Activated CD4-positive, CD25-positive, alpha-beta regulatory T cell treated with anti-CD3 and anti-CD28 coated beads, Interleukin-2, amount 50 U/mL, for 16 hours (primary cell): ENCODE measurements at places on chromosomes 12 and 14.

- no peak for DNase-seq
These were observed 396.9 kb downstream of the TMTC2 start for GRCh38 chr12:83083616-83084015.

DNA sequence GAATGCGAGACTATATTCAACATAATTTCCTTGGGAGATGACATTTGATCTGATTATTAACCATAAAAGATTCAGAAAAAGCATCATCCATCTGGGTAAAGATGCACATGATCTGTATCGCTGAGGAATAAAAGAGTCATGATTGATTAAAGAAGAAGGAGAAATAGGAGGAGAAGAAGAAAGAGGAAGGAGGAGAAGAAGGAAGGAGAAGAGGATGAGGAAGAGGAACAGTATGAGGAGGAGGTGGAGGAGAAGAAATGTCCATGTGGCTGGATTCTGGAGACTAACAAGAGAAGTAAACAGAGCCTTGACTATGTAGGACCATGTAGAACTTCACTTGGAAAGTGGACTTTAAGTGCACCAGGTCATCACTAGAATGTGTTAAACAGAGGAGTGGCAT lies 947.4 kb downstream of the LRFN5 start:
- no peak for DNase-seq

DNA sequence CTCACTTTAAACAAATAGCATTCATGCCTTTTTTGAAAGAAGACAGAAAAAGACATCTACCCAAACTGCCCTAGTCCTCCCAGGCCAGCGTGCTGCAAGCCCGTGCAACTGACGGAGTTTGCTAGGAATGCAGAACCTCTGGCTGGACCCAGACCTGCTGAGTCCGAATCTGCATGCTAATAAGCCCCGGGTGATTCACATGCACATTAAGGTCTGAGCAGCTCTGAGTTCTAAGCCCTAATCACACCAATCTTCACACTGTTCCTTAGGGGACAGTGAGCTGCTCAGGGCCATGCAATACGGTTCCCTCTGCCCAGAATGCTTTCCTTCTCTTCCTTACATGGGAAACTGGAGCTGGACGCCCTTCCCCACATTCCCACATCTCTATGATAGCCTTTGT lies 25.2 kb downstream of the HAL start:
- DNase-seq: no peak

DNA sequence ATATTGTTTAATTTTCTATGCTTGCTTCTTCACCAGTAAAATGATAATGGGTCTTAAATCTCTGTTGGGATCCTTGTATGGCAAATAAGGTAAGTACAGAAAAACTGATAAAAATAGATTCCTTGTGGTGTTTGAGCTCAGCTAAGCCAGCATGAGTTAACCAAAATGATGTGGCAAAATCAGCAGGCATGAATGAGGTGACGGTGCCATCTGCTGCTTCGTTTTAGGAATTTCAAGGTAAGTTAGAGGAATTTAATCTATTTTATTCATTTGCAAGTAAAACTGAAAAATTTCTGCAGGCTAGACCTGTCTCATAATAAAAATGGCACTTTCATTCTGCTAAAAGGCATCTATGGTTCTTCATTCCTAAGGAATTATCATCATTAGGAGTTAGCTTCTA lies 10.0 kb upstream of the CLEC7A start:
- no peak for DNase-seq

DNA sequence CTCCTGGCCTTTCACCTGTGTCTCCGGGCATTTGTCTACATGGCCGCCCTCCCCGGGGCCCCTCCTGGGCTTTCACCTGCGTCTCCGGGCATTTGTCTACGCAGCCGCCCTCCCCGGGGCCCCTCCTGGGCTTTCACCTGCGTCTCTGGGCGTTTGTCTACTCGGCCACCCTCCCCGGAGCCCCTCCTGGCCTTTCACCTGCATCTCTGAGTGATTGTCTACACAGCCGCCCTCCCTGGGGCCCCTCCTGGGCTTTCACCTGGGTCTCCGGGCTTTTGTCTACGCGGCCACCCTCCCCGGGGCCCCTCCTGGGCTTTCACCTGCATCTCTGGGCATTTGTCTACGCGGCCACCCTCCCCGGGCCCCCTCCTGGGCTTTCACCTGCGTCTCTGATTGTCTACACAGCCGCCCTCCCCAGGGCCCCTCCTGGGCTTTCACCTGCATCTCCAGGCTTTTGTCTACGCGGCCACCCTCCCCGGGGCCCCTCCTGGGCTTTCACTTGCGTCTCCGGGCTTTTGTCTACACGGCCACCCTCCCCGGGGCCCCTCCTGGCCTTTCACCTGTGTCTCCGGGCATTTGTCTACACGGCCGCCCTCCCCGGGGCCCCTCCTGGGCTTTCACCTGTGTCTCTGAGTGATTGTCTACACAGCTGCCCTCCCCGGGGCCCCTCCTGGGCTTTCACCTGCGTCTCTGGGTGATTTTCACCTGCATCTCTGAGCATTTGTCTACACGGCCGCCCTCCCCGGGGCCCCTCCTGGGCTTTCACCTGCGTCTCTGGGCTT lies 68.0 kb upstream of the GALNT9 start:
- no peak for DNase-seq

- DNase-seq: no peak
These were observed 186.8 kb downstream of the TTC7B start for GRCh38 chr14:90629471-90629870.

- no peak for DNase-seq
These were observed 126.9 kb downstream of the PAPOLA start for GRCh38 chr14:96629082-96629481.

- DNase-seq: no peak
These were observed 122.1 kb upstream of the PARP11 start for GRCh38 chr12:3995306-3995705.

DNA sequence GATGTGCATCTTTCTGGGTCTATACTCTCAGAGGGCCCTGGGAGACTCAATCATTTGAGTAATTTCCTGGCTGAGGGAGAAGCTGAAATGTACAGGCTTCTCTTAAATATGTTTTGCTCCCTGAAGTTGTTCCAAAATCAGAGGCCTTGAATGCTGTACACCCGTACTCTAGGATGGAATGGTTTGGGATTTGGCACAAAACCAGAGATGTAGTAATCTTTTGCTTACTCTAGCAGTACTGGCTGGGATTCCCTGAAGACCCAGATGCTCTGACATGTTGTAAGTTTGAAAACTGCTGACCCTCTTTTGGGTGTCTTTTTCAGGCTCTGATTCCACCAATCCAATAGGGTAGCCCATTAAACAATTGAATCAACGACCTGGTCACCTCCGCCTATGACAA lies 10.4 kb downstream of the ACACB start:
- DNase-seq: no peak

DNA sequence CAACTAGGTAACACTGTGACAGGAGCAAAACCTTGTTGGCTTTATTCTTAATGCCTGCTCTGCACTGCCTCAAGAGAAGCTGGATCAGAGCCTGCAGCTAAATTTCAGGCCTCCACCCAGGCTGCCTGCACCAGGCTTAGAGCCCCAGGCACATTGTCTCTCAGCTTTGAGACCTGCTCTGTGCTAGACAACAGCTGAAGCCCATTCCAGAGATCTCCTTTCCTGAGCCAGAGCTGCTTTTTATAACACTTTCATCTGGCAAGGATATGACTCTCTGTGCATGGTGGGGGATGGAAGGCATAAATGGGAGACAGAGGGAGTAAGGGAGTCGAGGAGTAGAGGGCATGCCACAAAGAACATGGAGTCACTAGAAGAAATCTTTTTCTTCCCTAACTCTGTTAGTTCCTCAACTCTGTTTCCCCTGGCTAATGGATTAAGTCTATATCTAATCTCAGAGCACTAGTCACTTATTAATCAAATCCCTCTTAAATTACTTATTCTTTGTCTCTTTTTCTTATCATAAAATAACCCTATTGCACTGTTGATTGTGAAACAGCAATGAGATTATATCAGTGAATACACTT lies 27.1 kb upstream of the LUM start:
- DNase-seq: no peak

DNA sequence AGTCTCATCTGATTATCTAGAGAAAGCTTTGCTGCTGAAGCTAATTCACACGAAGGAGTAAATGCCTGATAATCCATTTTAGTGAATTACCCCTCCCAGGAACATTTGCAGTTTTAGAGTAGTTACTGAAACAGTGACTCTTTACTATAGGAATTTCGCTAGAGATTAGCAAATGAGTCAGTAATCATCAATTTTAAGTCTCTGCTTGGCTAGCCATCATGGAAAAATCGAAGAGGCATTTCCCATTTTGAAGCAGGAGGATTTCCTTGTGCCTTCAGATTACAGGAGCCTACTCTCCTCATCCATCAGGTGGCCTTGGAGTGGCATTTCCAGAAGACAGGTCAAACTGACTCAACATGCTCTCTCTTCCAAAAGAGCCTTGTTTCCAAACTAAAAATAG lies 154.5 kb downstream of the EGLN3 start:
- DNase-seq: no peak

DNA sequence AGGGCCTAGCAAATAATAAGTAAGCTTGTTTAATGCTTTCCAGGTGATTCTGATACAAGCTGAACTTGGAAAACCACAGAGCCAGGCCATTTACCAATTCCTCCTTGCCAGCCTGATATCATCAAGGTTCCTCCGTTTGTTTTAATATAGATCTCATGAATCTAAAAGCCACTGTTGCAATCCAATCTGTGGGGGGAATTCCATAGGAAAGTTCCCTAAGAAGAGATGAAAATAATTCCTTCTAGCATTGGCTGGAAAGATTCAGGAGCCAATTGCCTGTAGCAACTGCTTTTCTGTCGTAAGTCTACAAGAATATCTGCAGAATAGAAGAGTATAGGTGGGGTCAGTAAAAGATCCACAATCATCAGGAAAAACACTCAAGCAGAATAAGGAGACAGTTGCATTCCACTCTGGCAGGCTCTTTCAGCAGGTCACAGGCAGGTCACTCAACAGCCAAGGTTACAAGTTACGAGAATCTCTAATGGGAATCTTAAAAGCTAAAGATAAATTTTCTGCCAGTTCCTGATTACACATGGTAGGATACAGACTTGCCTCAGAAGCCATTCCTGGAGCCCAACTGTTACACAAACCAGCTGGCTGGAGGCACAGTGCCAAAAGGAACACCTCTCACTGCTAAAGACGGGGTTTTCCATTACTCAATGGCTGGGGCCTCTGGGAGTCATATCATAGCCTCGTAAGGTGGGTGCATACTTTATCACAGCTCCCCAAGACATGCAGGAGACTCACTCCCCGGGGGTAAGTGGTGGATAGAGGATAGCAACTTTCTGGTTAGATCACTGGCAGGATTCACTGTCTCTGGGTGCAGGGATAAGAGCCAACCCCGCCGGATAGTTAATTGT lies 43.6 kb downstream of the FGD6 start:
- no peak for DNase-seq

DNA sequence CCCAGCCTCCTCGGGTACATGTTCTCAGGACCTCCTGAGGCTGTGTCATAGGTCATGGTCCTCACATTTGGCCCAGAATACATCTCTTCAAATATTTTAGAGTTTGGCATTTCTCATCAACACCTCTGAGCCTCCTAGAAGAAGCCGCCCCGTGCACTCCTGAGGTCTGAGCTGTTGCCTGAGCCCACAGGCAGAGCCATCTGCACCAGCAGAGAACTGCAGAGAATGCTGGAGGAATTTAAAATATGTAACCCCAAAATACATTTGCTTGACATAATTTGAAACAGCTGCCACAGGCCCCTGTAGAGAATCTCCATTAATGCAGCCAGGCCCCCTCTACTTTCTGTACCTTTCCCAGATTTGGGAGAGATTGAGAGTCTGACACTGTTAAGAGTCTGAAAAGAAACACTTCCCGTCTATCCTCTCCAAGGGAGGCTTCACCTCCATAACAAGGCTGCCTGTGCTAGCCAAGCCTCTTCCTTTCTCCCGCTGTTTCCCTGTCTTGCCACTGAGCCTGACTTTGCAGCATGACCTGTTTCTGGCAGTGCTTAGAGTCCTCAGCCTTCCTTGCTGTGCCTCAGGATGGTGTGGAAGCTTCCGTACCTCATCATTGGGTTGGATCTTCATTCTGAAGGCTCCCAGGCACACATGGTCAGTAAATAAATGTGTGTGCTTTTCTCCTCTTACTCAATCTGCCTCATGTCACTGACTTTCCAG lies 95.4 kb upstream of the SFSWAP start:
- DNase-seq: no peak

DNA sequence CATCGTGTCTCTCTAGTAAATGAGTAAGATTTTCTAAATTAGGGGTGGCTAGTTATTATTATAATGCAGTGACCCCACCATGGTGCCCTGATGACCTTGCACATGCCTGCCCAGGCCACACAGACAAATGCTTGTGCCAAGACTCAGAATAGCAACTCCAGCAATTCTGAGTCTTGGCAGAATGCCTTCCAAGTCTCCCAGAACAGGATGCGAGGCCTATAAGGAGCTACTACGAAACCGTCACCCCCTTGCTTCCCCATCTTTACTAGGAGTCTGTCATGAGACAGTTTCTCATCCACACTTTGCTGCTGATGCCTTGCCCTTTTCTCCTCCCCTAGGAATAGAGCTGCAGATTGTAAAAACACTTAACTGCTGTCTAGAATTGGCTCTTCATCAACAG lies 559.9 kb downstream of the TRHDE start:
- no peak for DNase-seq

- DNase-seq: no peak
These were observed 296.2 kb downstream of the GPHN start for GRCh38 chr14:66804141-66804540.

GRCh38 chr14:49160983-49161382 lies 425.2 kb downstream of the RPS29 start:
- DNase-seq: no peak

- DNase-seq: no peak
These were observed 43.7 kb downstream of the TCHP start for GRCh38 chr12:109943811-109944210.

- no peak for DNase-seq
These were observed 630 bp downstream of the ALDH1L2 start for GRCh38 chr12:105083551-105084105.

DNA sequence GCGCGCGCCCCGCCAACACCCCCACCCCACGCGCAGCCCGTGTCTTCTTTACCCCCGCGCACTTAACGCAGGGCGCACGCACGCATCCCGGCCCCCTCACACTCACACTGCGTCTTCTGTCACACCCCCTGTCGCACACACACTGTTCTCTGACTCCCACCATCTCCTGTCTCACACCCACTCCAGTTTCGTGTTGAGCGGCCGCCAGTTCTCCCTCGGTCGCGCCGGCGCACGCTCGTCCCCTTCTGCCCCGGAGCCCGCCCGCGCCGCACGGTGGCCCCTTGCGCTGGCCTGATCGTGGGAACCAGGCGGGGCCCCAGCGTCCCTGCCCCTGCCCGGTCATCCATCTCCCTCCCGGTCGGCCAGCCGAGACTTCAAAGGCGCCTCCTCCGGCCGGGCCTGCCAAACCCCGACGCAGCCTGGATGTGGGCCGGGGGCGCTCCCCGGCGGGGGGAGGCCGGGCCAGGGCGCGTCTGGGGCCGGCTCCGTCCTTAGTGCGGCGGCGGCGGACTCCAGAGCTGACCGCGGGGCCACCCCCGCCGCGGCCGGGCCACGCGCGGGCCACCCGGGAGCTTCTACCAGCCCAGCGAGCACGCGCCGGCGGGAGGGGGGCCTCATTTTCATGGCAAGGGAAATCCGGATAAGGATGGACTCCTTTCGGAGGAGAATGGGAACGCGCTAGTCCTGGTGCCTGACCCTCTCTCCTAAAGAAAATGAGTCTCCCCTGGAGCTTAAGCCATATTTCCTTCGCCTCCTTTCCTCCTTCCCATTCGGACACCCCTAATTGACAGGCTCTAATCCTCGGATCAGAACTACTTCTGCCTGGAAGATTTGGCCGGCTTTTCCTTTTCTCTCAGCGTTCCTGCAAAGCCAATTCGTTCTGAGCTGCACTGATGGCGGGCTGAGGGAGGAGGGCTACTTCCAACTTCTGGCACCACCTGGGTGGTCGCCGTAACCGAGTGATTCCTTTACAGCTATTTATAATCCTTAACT lies 82.0 kb upstream of the HMGA2 start:
- DNase-seq: no peak
